Stimulated activated CD8-positive, alpha-beta memory T cell treated with anti-CD3 and anti-CD28 coated beads, Interleukin-12 subunit alpha, Interleukin-12 subunit beta, amount 100 ng/mL, for 1 hour (primary cell): ENCODE measurements at places on chromosomes 5 and 9.

GRCh38 chr5:134063188-134063820 is 51.2 kb upstream of the TCF7 start:
- DNase-seq: no peak

GRCh38 chr9:134752471-134753168 is 111.0 kb downstream of the COL5A1 start:
- DNase-seq: no peak

DNA sequence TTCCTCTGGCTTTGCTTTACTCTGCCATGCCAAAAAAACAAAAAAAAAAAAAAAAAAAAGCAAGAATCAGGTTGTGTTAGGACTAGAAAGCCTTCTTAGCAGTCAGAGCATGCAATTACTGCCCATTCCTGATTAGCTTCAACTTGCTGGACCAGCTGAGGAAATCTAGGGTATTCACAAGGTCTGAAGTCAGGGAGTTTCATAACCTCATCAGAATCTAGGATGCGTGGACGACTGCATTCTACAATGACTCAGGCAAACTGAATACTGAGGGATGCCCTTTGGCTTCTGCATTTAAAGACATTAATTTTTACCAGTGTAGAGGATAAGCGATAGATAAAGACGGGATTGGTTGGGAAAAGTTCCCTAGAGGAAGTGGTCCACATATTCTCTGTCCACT is 39.2 kb upstream of the SHOC1 start:
- DNase-seq: no peak

- no peak for DNase-seq
Observed at GRCh38 chr9:108479989-108480652, 375.7 kb downstream of the ACTL7B start.

DNA sequence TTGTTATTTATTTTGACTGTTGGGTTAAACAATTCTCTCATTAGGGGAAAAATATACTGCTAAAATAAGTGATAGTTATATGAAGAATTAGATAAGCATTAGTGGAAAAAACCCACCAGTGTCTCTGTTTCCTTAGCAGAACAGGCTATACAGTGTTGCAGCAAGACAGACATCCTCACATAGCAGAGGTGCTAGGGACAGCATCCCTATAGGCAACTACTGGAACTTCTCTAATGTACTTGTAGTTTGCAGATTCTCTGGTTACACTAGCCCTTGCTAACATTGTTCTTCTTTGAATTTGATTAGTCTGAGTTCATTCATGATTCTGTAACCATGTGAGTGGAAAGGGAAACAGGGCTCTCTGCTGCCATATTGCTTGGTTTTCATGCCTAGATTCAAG is 661.8 kb upstream of the RGMB start:
- DNase-seq: no peak

GRCh38 chr5:64827703-64828102 is 59.0 kb downstream of the CWC27 start:
- DNase-seq: no peak
